ENCODE measurements at places on chromosomes 11 and 22. TPM values are rescaled to one million over a fixed set of nuclear protein-coding genes. Genes with fewer than 3 reads are reported as not detected.

DNA sequence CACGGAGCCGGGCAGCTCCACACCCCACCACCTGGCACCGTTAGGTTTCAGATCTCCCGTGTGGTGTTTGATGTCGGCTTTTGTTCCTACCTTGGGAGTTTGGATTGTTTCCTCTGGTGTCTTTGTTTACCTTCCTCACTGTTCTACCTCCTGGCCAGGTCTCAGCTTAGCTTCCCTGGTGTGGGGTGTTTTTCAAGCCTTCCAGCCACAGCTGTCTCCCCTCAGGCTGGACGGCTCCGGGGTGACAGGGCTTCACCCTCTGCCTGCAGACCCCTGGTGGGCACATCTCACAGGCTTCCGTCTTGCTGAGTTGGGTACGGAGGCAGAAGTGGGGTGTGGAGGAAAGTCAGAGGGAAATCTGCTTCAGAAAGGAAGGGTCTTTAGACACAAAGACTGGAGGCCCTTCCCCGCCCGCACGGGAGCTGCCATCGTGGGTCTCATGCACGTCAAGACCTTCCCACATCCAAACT is 59.6 kb upstream of the EMID1 start:
- DNase-seq = no peak

DNA sequence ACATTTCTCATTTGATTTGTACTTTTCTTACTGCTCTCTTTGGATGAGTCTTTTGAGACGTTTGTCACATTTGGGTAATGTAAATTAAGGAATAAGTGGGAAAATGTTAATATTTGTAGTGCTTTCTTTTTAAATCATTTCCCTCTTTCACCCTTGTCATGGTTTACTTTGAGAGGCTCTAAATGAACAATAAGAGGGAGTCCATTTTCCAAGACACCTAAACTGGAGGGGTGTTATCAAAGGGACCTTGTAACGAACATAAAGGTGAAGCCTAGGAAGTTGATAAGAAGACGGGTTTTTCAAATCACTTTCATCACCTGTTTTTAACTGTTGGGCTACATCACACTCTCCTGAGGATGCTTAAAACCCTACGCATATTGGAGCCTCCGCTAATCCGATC is 12.1 kb downstream of the EED start:
- no peak for DNase-seq

DNA sequence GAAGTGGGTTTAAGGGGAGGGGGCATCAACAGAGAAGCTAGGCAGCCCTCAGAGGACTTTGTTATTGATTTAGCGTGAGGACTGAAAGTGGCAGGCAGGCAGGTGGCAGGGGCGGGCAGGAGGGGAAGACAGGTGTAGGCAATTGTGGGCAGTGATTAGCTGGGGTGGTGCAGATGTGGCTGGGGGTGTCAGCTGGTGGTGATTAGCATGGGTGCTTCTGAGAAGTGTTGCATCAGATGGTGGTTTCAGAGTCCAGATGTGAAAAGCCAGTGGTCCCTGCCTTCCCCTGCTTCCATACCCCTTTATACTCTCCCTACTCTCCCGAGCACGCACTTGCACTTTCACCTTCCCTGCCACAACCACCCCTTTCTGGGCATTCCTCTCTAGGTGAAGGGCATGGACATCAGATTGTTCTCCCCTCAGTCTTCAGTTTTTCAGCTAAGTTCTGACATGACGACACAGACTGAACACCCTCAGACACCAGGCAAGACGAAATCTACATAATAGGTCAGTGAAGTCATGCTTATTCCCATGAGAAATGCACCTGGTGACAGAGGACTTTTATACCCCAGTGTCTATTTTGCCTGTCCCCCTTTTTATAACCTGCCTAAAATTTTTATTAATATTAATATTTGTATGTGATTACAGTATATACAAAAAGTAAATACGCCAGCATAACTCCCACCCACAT is 435.7 kb upstream of the CADM1 start:
- no peak for DNase-seq

DNA sequence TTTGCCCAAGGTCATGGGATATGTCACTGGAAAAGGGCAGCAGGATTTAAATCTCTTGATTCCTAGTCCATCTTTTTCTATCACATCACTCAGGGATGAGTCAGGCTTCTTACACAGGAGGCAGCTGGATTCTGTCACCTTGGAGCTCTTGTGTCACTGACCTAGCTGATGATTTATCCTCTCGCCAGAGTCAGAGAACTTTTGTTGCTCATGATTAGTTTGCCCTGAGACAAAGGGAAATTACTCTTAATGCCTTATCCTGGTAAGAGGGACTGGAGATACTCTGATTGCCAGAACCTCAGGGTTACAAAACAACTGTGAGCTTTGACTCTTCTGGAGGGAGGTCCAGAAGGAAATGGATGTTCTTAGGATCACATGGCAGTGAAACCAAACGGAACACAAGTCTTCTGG is 10.1 kb downstream of the COA4 start:
- no peak for DNase-seq

DNA sequence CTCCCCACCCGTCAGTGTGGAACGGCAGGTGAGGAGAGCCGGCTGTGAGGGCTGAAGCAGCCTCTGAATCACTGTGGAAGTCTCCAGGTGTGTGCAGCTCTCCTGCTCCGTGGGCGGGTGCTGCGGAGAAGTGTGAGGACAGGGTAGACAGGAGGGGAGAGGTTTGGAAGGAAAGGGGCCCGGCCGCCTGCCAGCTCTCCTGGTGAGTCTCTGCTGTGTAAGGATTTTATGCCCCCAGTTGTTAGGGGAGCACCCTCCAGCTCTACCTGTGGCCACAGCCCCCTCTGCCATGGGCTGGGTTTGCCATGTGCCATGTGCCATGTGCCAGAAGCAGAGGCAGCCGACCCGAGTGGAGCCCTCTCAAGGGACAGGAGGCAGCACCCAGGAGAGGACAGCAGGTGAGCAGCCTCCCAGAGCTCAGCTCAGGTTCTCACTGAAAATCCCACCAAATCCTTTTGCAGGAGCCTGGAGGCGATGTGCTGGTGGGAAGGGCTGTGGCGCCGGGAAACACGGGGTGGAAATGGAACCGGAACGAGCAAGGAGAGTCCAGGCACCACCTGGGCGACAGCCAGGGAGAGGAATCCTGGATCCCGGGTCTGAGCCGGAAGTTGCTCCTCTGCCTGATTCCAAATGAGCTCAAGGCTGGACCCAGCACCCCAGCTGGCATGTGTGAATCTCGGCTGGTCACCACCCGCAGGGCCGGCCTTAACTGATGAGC is 804.4 kb downstream of the BRD1 start:
- no peak for DNase-seq

DNA sequence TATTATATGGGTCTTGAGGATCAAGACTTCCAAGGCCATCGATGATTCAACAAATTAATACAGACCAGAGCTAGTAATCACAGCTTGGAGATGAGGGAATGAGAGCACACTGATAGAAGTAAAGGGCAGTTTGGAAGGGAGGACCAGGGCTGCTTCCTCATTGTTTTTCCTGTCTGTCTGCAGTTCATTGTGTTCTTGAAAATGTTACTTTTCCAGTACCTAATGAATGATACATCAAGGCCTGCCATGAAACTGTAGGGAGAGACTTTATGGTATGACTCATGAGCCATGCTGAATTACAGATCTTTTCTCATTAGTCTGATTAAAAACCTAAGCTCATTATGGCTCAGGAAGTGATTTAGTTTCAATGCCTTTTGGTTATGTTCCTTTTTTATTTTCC is 855.6 kb downstream of the KCNA4 start:
- no peak for DNase-seq

- DNase-seq = no peak
These were observed 59.3 kb upstream of the BLID start for GRCh38 chr11:122175306-122175705.

DNA sequence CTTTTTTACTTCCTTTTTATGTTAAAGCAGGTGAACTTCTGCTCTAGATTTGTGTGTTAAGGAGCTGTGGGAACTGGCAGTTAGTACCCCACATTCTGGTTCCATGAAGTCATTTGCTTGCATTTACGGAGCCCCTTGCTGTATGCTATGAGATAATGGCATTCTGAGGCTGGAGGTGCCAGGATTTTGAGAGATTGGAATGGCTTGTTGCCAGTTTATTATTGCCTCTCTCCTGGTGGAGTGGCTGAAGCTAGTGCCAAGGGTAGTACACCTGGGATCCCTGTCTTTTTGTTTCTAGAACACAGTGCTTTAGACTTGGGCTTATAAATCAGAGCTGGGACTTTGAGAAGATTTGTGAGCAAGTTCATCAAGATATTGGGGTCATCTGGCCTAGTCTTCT is 73.8 kb downstream of the STIM1 start:
- no peak for DNase-seq

DNA sequence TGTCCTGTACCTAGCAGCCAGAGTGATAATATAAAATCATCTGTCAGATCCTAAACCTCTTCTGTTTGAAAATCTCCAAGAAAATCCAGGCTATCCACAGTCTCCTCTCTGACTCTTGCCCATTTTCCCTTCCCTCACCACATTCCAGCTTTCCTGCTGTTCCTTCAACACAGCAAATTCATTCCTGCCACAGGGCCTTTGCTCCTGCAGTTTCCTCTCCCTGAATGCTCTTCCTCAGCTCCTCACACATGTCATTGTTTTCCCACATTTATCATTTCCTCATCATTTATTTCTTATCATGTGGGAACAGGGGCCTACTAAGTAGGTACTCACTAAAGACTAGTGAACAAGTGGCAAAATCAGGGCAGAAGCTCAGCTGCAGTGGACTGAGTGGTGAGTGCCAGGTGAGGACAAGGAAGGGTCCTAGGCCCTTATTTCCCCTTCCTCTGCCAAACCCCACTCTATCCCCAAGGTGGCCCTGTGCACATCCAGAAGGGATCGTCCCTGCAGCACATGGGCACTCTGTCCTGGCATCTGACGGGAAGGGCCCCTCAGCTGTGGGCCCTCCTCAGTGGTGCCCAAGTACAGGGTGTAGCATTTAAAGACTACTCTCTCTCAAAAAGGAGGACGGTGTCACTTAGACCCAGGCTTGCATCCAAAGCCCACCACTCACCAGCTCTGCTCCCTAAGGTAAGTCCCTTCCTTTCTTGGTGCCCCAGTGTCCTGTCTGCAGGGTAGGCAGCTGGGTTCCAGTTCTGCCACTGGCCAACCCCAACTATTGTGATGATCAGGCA is 2.0 kb downstream of the LRRC32 start:
- DNase-seq = no peak

GRCh38 chr22:36323855-36324331 is 63.9 kb downstream of the MYH9 start:
- no peak for DNase-seq

- DNase-seq = no peak
These were observed 58.9 kb downstream of the CLPB start for GRCh38 chr11:72375241-72375960.

DNA sequence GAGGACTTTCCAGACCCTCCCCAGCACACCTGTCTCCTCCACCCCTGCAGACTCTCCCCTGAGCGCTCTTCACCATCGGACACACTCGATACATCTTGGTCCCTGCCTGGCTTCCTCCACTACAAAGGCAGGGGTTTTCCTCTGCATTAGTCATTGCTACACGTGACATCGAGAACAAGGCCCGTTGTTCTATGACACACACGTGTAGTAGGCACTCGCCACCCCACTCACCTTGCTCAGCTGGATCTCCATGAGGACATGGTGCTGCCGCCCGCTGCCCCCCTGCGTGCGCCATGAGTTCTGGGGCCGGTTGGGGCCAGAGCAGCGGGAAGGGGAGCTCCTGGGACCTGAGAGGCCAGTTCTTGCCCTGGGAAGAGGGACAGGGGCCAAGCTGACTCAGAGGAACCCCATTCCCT is 16.7 kb downstream of the ATG2A start:
- DNase-seq = no peak

MUC5AC gene
- total RNA-seq = under 0.01 TPM

CDPF1 gene
- 12.4 TPM for total RNA-seq

ARFGAP3 gene
- 27.3 TPM for total RNA-seq

RRP7A gene
- total RNA-seq = 35.1 TPM

MOGAT2 gene
- total RNA-seq = not detected

BTG4 gene
- not detected for total RNA-seq

MAP6 gene
- total RNA-seq = 0.38 TPM

FXYD2 gene
- 0.95 TPM for total RNA-seq

IGLL5 gene
- total RNA-seq = not detected
